EH (cell line): ENCODE measurements at places on chromosomes 1 and 21.

DNA sequence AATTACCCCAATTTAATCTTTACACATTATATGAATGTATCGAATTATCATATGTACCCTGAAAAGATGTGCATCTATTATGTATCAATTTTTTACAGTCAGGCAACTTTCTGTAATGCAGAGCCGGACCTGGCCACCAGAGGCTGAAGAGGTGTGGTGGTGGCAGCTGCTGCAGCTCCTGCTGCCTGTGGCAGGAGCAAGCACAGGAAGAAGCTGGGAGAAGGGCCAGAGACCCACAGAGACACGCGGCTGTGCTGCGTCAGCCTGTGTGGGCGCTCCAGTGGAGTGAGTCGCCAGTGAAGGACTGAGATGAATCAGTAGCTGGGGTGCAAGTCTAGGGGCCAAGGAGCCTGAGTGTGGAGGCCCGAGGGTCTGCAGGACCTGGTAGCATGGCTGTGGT, 74.3 kb upstream of the COG2 start:
- peak; percentile 34 for DNase-seq

- DNase-seq: no peak
Measured at GRCh38 chr1:42767510-42768000, 506 bp downstream of the C1orf50 start.

DNA sequence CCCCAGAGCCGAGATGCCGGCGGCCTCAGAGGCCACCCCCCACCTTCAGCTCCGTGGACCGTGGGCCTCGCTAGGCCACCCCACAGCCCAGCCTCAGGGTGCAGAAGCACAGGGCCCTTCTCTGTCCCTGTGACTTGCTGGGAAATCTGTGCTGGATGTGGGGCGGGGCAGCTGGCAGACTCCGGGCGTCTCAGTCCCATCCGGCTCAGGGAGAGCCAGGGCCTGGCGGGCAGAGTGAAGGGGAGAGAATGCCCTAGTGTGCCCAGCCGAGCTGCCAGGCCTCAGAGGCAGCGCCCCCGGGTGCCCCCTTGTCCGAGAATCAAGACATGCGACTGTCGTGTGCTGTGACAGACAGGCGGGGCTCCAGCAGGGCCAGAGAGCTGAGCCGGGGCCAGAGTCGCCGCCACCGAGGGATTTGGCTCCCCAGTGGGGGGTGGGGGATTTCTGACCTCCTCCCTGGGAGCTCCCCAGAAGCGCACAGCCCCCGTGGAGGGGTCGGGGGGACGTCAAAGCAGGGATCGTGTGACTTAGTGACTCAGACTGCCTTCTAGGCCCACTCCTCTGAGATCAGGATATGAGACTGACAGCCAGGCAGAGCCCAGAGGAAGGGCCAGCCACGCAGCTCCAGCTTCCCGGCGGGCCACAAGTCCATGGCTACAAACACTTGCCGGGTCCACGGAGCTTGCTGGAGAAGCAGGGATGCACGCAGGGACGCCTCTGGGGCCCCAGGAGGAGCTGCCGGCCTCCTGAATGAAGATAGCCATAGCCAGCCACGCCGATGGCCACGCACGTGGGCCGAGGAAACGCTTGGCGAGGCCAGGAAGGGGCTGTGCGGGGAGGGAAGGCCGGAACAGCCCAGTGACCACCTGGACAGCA, 11.9 kb downstream of the COL6A1 start:
- no peak for DNase-seq

GRCh38 chr1:204652497-204652896, 33.0 kb downstream of the LRRN2 start:
- DNase-seq: no peak
